ENCODE measurements at places on chromosomes 6 and 20.
A peak's percentile ranks its signal among the peaks of the same experiment; 100 is the strongest.

DNA sequence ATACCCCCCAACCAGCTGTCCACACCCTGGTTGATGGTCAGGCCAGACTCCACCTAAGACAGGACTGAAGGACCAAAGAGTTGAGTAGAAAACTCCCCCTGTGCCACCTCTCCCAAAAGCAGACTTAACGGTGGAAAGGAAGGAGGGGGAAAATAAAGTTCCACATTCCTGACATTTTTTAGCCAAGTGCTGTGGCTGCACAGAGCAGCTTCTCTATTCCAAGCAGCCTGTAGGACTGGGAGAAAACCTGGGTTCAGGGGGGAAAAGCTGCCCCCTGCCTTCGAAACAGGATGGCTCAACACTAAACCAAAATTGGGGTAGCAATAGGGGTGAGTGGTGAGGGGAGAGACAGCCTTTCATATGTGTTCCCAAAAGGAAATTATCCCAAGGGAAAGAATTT, 3.6 kb downstream of the TRAM2 start:
- no peak for DNase-seq

- DNase-seq, result no peak
Measured at GRCh38 chr6:34906826-34907225, 17.8 kb downstream of the ANKS1A start.

GRCh38 chr6:152727507-152727906, 23.1 kb upstream of the VIP start:
- no peak for DNase-seq

DNA sequence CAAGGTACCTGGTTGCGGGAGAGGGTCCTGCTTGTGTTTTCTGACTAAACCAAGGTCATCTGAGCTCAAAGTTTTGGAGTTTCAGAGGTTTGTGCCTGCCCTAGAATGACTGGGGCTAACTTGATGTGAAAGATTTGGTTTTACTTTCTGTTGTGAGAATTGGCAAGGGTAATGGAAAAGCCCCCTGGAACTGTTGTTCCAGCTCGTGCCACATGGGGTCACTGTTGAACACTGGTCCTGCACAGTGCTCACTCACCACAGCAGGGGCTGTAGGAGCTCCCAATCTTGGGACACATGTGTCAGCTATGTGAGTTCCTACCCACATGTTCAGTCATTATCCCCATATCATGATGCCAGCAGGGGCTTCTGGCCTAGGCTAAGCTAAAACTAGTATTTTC, 6.5 kb downstream of the TGM6 start:
- no peak for DNase-seq

DNA sequence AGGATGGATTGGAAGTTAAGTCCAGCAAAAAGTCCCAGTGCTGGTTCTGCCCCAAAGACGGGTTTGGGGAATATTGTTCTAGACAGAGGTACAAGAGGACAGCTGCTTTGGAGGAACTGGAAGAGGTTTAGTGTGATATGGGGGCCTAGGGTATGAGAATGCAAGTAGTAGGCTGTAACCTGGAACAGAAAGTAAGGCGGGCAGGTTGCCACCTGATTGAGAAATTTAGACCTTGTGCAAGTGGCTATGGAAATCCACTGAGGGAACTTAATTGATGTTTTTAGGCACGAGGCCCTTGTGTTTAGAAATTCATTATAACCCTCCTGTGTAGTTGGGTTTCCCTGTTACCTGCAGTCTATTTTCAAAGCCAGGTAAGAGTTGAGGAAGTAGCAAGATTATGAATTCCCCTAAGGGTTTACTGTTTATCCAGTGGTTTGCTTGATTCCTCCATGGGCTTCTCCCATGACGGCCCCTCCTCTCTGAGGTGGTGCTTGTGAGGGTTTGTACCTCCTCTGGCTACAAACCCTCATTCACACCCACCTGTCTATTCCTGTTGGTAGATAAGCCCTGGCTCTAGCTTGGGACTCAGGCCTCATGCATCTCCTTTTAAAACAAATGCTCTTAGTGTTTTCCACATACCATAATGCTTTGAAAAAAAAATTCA, 42.0 kb upstream of the BCAS1 start:
- DNase-seq, result peak; percentile 23

DNA sequence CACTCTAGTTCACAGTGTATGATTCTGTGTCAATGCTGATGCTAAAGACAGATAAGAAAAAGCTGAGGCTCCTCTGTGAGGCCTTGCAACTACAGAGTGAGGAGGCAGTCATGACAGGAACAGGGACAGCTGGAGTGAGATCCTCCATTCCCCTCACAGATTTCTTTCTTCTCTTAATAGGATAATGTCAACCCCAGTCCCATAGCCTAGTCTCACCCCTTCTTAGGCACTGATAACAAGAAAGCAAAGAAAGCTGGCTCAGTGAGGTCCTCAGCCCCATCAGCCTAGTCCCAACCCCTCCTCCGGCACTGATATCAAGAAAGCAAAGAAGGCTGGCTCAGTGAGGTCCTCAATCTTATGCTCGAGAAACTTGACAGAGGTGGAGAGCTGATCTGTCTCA, 2.1 kb upstream of the PTCHD4 start:
- DNase-seq, result no peak

Measured in skeletal muscle cell (primary cell).